ENCODE measurements at places on chromosomes 16 and 17.

DNA sequence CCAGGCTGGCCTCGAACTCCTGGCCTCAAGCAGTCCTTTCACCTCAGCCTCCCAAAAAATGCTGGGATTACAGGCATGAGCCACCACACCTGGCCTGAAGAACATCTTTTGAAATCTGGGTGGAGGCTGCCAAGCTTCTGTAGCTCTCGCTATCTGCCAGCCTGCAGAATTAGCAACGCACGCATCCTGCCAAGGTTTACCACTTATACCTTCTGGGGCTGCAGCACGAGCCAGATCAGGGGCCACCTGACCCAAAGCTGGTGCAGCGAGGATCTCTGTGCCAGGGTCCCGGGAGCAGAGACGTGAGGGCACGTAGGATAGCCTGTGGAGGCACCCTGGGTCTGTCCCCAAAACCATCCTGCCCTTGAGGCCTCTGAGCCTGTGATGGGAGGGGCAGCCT is 22.2 kb downstream of the SLC38A8 start:
- DNase-seq = no peak

DNA sequence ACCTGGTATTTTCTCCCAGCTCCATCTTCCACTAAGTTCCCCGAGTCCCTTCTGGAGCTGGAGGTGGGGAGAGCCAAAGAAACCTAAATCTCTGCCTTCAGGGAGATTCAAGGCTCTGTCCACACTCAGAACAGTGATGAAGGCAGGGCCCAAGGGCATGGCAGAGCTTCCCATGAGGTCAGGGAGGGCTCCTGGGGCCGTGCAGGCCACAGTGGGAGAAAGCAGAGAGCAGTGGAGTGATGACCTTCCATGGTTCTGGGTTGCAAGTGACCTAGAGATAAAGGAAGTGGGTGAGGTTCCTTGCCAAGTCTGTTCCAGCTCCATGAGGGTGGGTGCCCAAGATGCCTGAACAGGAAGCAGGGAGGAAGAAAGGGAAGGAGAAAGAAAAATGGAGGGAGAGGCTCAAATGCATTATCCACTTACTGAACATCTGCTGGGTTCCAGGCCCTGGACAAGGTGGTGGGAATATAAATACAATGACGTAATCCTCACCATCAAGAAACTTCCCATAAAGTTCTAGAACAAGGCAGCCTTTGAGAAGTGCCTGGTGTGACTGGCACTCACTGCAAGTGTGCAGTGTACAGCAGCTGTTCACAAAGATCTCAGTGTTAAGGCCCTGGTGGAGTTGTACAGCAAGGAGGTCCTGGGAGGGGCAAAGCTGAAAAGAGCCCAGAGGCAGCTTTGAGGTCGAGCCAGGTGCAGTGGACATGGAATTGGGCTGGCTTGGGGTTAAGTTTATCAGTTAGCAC is 13.3 kb downstream of the TBKBP1 start:
- no peak for DNase-seq

- no peak for DNase-seq
Observed at GRCh38 chr16:49800876-49801275, 55.0 kb downstream of the ZNF423 start.

DNA sequence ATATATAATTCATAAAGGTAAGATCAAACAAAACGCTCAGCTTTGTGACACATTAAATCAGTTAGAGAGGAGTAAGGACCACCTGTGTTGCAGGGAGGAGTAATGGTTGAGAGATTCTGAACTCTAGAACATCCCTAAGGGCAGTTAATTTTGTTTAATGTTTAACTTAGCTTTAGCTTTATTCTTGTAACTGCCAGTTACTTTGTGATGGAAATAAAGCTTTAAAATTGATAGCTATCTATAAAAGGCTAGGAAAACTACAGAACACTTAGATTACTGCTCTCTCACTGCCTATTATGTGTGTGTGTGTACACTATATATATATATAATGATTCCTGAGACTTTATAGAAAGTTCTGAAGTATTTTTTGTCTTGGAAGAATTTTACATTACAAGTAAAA is 37.8 kb downstream of the PTRH2 start:
- no peak for DNase-seq

GRCh38 chr17:19996502-19996901 is 12.7 kb upstream of the SPECC1 start:
- no peak for DNase-seq

DNA sequence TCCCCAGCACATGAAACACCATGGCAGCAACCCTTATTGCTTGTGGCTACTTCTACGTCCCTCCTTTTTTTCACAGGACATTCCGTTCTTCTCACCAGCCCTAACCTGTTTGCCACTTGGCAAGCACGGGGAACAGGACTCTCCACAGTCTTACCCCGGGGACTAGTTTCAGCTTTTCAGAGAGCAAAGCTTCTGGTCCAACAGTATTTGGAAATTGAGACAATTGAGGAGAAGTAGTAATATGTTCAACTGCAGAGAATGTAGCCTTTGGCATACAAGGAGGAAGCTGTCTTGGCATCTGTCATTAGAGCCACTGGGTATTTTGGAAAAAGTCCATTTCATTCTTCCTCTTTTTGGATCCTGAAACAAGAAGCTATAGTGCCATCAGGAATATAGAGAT is 65.7 kb downstream of the MAP2K6 start:
- no peak for DNase-seq

GRCh38 chr16:85667841-85668413 is 20.8 kb downstream of the GINS2 start:
- no peak for DNase-seq

GRCh38 chr16:30813821-30814189 is 26.8 kb upstream of the ZNF629 start:
- DNase-seq = no peak
